ENCODE measurements at places on chromosomes 3 and 15.

DNA sequence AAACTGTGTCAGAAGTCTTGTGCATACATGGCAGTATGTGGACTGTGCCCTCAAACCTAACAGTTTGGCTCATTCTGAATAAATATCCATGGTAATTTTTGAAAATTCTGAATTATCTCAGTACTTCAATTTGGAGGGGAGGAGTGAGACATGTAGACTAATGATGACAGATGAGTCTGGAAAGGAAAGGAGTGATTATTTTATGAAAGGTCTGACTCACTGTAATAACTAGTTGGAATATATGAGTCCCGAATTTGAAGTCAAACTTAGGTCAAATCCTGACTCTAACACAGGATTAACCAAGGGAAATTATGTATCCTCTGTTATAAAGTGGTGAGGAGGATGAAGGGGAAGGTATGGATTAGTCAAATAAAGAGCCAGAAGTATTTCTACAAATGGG lies 38.6 kb downstream of the SUCNR1 start:
- no peak for DNase-seq

DNA sequence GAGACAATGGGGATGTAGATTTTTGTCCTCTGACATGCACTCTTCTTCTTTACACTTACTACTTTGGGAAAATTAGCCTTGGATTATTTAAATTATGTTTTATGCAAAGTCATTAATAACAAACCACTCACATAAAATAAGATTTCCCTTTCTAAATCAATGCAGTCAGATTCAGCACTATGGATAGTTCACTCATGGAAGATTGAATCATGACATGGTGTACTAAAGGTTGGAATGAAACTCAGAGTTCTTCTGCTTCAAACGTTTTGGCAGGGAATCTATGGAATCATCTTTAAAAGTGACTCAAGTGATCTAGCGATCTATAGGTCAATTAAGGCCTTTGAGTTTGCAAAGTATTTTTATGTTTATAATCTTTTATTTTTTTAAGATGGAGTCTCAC lies 154.3 kb downstream of the KCNMB2 start:
- DNase-seq: no peak

GRCh38 chr3:127079211-127079610 lies 96.3 kb downstream of the PLXNA1 start:
- DNase-seq: no peak

DNA sequence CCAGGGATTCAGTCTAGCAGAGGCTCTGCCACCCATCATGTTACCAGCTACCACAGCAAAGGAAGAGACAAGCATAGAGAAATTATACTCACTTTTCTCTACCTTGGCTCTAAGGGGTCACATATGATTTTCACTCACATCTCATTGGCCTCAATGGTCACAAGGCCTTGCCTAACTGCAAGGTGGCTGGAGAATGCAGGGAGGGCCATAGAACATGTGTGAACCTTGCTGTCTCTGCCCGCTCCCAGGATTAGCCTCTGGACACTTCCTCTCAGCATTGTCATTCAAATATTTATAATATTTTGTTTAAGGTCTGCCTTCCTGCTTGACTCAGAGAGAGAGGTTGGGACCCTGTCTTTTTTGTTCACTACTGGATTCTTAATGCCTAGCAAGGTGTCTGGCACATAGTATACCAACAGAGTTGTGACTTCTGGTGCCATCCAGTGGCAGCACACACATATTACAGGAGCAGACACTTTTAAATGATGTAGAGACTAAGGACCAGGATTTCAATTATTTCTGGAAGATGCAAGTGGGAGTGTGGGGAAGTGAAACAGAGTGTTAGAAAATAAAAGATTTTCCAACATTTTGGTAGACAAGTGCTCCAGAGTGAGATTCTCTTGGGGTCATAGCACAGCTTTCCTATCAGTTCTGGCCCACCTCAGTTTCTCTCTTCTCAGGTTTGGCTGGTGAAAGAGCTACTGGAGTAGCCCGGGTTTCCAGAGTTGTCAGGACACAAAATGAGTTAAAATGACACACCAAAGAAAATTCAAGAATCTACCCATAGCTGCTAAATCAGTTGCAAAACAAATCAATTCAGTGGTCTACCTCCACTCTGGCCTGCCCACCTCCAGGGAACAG lies 119.0 kb upstream of the RASGRP1 start:
- no peak for DNase-seq

DNA sequence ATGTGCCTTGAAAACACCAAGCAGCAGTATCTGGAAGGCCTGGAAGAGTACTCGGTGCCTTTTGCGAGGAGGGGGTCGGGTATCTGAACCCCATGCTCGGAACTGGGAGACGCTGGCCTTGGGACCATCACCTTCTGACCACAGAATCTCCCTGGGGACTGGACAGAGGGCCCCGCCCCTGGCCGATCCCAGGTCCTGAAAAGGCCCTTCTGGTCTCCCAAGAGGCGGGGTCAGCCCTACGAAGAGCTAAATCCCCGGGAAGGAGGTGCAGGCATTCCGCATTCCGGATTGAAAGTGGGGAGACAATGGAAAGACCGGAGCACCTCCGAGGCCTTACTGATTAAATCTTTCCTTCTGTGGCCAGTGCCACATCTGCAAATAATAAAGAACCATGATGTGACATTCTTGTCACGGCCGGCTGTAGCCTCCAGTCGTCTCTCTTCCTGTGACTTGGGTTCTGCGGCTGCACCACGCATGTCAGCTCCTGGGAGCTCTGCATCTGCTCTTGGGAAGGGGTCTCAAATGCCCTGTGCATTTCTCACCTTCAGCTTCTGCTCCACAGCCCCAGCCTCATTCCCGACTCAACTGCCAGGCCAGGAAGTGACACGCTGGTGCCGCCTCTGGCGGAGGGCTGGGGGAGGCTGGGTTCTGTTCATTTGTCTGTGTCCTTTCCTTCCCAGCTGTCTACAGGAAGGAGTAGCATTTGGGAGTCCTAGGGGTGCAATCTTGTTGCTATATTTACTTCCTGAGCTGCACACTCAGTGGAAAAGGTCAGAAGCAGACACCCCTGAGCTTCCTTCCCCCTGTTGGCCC lies 173.5 kb downstream of the KLF13 start:
- DNase-seq: no peak

DNA sequence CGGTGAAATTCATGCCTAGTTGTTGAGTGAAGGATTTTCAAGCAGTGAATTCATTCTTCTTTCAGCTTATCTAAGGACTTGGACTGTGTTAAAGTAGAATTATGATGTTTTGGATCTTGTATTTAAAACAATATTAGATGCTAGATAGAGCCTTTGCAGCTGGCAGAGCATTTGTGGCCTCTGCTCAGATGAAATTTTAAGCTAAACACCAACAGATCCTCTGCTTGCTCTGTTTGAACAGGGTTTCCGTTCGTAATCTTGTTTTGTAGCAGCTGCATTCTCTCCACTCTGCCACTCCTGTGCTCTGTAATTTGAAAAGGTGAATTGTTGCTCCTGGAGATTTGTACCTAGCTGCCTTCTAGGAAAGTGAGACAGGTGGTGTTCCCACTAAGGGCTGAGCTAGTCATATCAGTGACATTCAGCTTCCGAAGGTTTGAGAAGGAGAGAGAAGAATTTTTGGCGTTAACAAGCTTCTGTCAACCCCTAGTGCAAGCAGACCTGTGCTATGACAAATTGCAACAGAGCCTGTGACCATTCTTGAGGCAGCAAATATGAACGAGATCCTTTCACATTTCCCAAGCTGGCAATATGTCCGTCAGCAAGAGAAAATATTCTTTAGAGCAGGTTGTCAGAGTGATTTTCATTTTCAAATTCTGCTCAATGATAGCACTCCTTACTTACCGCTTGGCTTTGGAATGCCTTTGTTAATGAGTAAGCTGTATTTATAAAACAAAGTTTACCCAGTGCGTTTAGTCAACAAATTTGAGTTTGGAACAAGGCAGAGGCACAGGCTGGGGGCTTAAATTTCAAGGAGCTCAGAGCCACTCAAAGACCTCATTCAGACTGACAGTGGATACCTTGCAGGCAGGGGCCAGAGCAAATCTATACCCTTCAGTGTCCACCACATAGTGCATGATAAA lies 5.3 kb downstream of the CHST2 start:
- no peak for DNase-seq

GRCh38 chr3:134827213-134827612 lies 32.2 kb downstream of the EPHB1 start:
- DNase-seq: no peak

DNA sequence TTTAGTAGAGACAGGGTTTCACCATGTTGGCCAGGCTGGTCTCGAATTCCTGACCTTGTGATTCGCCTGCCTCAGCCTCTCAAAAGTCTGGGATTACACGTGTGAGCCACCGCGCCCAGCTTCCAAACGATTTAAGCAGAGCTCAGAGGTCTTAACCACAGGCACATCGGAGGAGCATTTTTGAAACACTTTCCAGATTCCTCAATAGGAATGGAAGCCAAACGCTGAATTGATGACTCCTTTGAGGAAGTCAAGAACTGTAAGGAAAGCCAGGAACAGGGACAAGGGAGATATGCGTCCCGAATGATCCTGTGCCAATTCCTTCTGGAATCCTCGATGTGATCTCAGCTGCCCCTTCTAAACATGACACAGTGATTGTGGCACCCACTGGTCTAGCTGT lies 40.0 kb downstream of the TRH start:
- DNase-seq: no peak

DNA sequence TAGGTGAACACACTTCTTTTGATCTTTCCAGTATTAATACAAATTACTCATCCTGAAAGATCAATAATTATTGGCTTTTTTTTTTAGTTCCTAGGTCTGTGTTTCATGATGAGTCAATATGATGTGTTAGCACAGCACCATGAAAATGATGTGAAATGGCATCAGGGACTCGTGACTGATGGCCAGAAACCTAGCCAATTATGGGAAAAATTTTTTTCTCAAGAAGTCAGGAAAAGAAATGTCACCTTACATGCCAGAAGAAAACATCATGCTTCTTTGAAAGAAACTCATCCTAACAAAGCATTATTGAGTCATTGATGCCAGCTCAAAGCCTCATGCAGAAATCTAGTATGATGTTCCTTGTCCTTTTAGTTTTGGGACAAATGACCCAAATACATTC lies 468.3 kb upstream of the CBLB start:
- no peak for DNase-seq

- no peak for DNase-seq
Measured at GRCh38 chr3:25432176-25432720, 4.2 kb downstream of the RARB start.

- no peak for DNase-seq
Measured at GRCh38 chr15:29600262-29600661, 222.0 kb downstream of the TJP1 start.

GRCh38 chr3:98954791-98955604 lies 53.5 kb upstream of the DCBLD2 start:
- DNase-seq: no peak

- no peak for DNase-seq
Measured at GRCh38 chr3:172626021-172626640, 84.7 kb downstream of the NCEH1 start.

- DNase-seq: no peak
Measured at GRCh38 chr3:8851703-8852102, 82.3 kb upstream of the OXTR start.

DNA sequence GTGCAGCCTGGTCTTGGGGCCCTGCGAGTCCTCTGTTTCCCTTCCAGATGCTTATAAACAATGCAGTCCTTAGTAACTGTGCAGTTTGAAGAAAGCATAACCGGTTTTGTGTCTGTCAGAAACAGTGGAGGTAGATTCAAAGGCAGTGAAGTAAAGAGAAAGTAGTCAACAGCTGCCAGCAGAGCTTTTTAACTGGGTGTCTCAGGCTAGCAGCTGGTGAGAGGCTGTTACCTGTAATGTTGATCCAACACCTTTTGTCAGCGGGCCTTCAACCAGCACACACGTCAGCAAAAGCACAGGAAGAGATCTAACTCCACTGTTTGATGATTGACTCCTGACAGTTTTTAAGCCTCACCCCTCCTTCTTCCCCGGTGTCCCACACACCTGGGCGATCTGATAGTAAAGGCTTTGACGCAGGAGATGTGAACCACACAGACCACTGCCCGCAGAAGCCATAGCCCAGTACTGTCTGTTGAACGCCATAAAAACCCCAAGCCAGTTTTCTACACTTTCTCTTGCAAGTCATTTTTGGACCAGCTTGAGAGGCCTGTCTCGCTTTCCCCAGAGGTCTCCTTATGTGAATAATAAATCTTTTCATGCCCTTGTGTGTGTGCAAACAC lies 178.0 kb downstream of the FMN1 start:
- no peak for DNase-seq

- no peak for DNase-seq
Measured at GRCh38 chr3:16538507-16538906, 25.0 kb upstream of the RFTN1 start.

GRCh38 chr3:50390508-50391224 lies 31.3 kb upstream of the TMEM115 start:
- DNase-seq: no peak

GRCh38 chr3:29677421-29677820 lies 396.6 kb downstream of the RBMS3 start:
- no peak for DNase-seq

GRCh38 chr3:40035177-40035576 lies 225.8 kb downstream of the MYRIP start:
- DNase-seq: no peak

GRCh38 chr15:100737214-100737613 lies 134.8 kb downstream of the ASB7 start:
- DNase-seq: no peak

DNA sequence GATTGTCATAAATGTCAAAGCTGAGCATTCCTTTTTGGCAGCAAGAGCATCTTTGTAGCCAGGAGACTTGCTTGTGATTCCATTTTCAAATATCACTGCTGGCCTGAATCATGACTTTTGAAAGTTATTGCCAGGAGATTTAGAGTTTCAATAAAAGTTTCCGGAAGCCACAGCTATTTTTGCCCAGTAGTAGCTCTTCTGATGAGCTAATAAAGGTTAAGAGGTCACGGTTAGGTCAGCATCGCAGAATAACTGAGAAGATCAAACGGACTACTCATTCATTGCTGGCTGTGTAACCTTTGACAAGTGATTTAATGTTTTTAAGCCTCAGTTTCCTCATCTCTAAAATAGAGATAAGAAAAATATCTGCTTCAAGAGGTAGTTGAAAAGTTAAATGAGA lies 105.1 kb upstream of the ETV5 start:
- no peak for DNase-seq

GRCh38 chr15:65068403-65068788 lies 605 bp upstream of the RASL12 start:
- no peak for DNase-seq

GRCh38 chr3:130700541-130700940 lies 46.1 kb downstream of the PIK3R4 start:
- no peak for DNase-seq

GRCh38 chr3:4503050-4503449 lies 9.9 kb downstream of the ITPR1 start:
- DNase-seq: no peak

GRCh38 chr3:171806200-171807128 lies 3.8 kb downstream of the PLD1 start:
- no peak for DNase-seq

GRCh38 chr15:35674873-35675781 lies 129.2 kb upstream of the DPH6 start:
- no peak for DNase-seq

All from activated naive CD4-positive, alpha-beta T cell (primary cell).